ENCODE measurements at places on chromosomes 1 and 21.
A peak's percentile ranks its signal among the peaks of the same experiment; 100 is the strongest.

DNA sequence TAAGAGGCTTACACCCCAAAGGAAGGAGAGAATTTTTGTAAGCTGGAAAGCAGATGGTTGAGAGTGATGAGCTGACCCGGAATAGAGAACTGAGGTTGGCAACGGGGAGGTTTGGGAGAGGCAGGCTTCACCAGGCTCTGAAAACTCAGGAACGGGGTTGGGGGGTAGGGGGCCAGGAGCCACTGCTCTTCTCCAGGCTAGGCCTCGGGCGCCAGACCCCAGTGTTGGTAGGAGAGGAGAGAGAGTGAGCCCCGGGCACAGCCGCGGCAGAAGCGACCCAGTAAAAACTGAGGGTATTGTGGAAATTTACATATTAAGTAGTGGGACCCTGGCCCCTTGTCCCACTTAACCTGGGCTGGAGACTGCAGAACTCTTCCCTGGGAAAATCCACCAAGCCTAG lies 45.7 kb downstream of the GPR161 start:
- no peak for DNase-seq

DNA sequence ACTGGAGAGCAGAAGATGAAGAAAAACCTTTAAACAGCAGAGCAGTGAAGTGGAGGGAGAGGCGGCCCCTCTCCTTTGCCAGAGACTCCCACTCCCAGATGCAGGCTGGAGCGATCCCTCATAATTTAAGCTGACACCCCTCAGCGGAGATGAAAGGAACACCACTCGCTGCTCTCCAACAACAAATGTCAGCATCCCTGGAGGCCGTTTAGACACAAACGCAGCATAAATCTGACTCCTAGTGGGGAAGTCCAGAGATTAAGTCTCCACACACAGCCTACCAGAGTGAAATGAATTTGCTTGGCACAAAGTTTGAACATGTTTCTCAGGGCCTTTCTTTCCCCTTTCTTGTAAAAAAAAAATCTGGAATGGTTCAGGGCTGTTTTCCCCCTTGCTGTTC lies 137.8 kb downstream of the LMX1A start:
- DNase-seq = no peak

DNA sequence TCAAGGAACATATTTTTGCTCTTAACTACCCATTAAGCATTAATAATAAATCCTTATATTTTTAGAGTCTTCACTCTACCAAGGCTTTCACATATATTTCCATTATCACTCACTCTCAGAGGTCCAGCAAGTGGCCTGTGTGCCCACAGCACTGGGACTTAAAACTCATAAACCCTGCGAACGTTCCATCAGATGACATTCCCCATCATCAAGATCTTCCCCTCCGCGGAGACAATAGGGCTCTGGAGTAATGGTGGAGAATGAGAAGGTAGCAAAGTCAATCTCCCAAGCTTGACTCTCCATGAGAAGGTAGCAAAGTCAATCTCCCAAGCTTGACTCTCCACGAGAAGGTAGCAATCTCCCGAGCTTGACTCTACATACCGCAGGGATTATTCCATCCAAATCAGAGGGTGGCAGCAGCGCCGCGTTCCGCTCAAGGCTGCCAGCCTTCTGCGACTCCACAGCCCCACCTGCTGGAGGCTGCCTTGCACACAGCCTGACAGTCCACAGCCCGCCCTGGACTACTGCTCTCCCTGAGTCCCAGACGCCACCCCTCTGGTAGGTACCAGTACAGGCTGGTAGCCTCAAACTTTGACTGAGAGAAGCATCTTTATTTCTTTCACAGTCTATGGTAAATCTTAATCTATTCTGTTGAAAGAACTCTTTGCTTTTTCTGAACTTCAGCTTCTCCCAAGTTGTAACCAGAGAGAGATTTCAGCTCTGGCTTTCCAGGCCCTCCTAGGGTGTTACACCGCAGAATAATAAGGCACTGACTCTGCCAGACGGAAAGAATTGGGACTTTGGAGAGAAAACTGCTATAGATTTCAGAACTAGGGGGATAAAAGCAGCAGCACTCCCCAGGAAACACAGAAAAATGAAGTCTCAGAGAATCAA lies 26.4 kb upstream of the CTTNBP2NL start:
- DNase-seq = peak; percentile 80

GRCh38 chr1:30225357-30225756 lies 498.0 kb downstream of the MATN1 start:
- DNase-seq = no peak

- DNase-seq = no peak
Observed at GRCh38 chr1:100130552-100131077, 2.1 kb downstream of the SASS6 start.

- no peak for DNase-seq
Observed at GRCh38 chr1:232142403-232143314, 487.3 kb downstream of the SIPA1L2 start.

- no peak for DNase-seq
Observed at GRCh38 chr1:40986328-40986783, 6.9 kb downstream of the CTPS1 start.

GRCh38 chr1:18854331-18855025 lies 5.0 kb downstream of the TAS1R2 start:
- DNase-seq = no peak

DNA sequence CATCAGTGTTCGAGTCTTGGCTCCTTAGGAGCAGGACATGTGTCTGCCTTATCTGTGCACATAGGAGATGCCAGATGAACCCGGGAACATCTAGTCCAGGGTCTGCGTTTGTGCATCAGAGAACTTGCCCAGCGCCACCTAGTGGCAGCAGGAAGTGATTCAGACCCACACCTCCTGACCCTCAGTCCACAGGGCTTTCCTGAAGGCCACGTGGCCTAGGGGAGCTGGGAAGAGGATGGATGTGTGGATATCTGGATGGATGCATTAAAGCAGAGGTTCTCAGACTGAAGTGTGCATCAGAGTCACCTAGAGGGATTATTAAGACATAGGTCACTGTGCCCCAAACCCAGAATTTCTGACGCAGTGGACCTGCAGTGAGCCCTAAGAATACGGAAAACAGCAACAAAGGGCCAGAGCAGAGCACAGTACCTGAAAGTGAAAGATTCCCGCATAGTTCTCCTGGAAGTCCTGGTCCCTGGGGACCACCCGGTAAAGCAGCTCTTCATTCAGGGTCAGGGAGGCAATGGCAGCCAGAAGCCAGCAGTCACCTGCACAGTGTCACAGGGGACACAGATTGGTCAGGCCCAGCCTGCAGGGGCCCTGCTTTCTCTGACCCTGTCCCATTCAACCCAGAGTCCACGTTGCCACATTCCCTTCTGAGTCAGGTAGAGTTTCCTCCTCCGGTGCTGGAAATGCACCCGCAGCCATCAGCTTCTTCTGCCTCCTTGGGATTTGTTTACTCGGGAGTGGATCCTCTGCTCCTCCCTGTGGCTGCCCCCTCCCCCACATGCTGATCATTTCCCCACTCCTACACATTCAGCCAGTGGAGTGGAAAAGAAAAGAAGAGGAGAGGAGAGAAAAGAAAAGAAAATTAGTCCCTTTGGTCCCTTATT lies 37.0 kb downstream of the CAPN8 start:
- DNase-seq = peak; percentile 36

DNA sequence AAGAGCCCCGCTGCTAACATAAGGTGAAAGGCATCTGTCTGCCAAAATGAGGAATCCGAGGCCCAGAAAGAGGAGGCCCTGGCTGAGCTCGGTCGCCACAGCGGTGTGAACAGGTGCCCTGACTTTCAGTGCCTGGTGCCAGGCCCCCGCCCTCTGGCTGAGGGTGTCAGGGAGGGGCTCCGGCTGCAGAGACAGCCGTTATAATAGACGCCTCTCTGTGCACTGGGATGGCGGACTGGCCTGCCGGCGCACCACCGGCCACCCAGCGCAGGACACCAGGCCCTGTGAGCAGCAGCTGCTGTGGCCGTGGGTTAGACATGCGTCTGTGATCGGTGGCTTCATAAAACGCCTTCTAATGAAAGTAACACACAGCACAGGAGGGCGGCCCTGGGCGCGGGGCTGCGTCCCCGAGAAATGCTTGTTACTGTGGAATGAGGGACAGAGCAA lies 51.4 kb upstream of the ACTRT2 start:
- DNase-seq = no peak

DNA sequence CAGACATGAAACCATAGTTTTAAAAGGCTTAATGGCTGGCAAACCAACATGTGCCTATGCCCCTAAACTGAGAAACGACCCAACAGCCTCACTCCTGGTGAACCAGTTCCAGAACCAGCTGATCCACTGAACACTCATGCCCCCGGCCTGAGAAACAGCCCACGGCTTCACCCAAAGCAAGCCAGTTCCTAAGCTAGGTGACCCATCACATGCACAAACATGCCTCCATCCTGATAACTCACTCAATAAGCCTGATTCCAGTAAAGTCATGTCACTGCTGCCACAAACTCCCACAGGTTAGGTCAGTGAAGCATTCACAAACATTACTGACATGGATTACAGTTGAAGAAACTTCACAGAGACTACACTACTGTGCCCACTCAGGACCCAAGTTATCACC lies 161.6 kb downstream of the USH2A start:
- DNase-seq = no peak

DNA sequence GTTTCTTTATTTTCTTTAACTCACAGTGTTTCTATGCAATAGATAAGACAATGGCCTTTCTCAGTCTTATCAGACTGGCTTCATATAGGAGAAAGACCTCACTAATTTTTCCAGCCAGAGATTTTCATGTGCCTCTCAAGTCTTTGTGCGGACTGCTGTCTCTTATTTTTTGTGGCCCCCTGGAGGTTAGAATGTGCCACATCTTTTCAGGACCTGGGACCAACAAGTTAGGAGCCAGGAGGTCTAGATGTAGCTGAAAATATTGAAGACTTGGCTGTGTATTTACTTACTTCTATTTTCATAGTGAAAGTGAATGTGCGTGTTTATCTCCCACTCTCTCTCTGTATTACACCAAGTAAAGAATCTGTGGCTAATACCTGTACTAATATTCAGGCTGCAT lies 42.1 kb upstream of the CFHR3 start:
- DNase-seq = no peak

DNA sequence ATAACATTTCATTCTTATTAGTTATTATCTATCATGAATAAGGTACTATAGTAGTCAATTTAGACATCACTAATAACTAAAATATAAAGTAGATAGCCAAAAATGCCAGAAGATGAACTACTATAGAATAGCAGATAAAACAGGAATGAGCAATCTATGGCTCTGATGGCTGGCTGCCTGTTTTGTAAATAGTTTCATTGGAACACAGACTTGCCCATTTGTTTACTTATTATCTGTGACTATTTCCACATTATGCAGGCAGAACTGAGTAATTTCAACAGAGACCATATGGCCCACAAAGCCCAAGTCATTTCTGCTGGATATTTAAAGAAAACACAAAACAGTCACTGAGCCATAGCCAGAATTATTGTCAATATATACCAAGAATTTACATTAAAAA lies 222.1 kb downstream of the COL24A1 start:
- DNase-seq = no peak

GRCh38 chr1:90724361-90724760 lies 7.3 kb upstream of the BARHL2 start:
- DNase-seq = no peak

- DNase-seq = no peak
Observed at GRCh38 chr21:42346866-42347600, 3.8 kb downstream of the TFF2 start.

- peak; percentile 38 for DNase-seq
Observed at GRCh38 chr21:17780539-17780938, 38.6 kb downstream of the C21orf91 start.

DNA sequence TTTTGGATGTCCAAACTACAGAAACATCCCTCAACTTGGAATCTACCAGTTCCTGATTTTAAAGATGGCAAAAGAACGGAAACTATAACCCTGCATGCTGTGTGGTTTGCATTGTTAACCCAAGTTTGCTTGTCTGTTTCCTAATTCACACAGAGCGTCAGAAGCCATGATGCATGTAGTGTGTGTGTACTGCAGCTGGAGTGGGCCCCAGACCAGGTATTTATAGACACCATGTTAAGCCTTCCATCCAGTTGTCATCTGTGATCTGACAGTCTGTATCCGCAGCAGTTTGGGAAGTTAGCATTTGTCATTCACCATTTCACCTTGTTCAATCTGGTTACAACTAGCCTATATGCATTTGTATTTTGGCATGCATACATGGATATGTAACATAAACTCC lies 27.7 kb upstream of the PLEKHM2 start:
- DNase-seq = no peak

- DNase-seq = no peak
Observed at GRCh38 chr1:48988633-48989197, 212.0 kb upstream of the BEND5 start.

DNA sequence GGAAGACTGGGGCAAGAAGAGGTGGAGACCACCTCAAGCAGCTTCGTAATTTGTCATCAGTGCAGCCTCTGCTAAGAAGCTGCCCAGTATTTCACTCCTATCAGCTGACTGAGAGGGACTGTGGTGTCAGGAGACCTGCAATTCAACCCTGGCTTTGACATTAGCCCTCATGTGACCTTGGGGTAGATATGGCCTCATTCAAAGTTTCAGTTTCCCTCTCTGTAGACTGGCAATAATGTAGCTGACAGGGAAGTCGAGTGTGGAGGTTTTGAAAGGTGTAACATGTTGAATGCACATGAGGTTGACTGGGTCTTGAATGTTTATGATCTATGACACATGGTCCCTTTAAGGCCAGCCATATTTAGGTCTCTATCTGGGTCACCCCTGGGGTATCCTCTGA lies 2.2 kb upstream of the SPRR4 start:
- DNase-seq = no peak
